ENCODE measurements at places on chromosomes 4 and X.

GRCh38 chr4:110009550-110009949 lies 96.9 kb downstream of the EGF start:
- H3K27ac ChIP-seq = no peak overlapping the region
- DNase-seq = no peak
- H3K36me3 ChIP-seq = no peaks in the 10 kb centered on the region
- no peak overlapping the region for H3K4me3 ChIP-seq

- no peak overlapping the region for H3K4me3 ChIP-seq
- no peak for DNase-seq
- no peaks in the 10 kb centered on the region for H3K36me3 ChIP-seq
- no peaks in the 10 kb centered on the region for H3K4me1 ChIP-seq
These were observed 1887.7 kb upstream of the PCDH7 start for GRCh38 chr4:28832444-28832843.

DNA sequence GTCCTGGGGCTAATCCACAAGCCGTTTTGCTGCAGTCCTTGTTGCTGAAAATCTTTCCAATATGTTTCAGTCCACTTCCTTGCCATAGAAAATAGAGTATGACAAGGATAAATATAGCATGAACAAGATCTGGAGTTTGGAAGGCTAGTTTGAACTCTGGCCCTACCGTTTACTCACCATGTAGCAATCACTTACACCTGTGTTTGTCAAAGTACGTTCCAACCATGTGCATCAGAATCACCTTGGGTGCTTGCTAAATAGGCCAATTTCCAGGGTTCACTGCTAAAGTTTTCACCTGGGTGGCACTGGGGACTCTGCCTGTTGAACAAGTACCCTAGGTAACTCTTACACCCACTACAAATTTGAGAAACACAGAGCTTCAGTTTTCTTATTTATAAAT lies 188.9 kb downstream of the ENOX2 start:
- H3K27ac ChIP-seq = no peak overlapping the region
- no peak for DNase-seq
- H3K27me3 ChIP-seq = no peaks in the 10 kb centered on the region
- no peaks in the 10 kb centered on the region for H3K4me1 ChIP-seq
- no peak overlapping the region for H3K4me3 ChIP-seq

GRCh38 chr4:124018383-124019317 lies 622.1 kb downstream of the SPRY1 start:
- no peak overlapping the region for H3K27ac ChIP-seq
- no peaks in the 10 kb centered on the region for H3K36me3 ChIP-seq
- H3K4me3 ChIP-seq = no peak overlapping the region
- DNase-seq = no peak
- no peaks in the 10 kb centered on the region for H3K27me3 ChIP-seq

DNA sequence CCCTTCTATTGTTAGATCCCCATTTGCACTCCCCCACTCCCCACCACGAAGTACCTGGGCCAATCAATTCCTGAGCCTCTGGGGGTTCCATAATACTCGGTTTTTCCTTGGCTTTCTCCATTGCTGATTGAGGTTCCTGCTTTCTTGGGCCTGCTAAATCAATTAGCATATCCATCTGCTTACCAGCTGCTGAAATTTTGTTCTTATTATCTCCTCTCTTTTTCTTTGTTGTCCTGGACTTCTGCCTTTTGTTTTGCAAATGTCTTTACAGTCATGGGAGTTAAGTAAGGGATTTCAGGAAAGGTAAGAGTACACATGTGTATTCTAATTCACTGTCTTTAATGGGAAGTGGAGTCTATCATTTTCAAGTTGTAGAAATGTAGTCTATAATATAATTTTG lies 222.2 kb downstream of the MID1 start:
- H3K36me3 ChIP-seq = no peaks in the 10 kb centered on the region
- no peak overlapping the region for H3K4me3 ChIP-seq
- no peak for DNase-seq
- no peaks in the 10 kb centered on the region for H3K4me1 ChIP-seq
- H3K27ac ChIP-seq = no peak overlapping the region
- H3K27me3 ChIP-seq = no peaks in the 10 kb centered on the region

DNA sequence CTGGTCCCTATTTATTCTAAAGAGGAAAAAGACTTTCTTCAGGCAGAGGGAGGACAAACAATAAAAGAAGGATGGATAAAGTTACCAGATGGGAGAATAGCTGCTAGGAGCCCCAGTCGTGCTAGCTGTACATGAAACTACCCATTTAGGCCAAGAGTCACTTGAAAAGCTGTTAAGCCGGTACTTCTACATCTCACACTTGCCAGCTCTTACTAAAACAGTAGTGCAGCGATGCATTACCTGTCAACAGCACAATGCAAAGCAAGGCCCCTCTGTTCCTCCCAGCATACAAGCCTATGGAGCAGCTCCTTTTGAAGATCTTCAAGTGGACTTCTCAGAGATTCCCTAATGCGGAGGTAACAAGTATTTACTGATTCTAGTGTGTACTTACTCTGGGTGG lies 1138.8 kb downstream of the ARAP2 start:
- no peaks in the 10 kb centered on the region for H3K36me3 ChIP-seq
- H3K4me1 ChIP-seq = no peaks in the 10 kb centered on the region
- no peak for DNase-seq
- H3K27ac ChIP-seq = no peak overlapping the region
- H3K27me3 ChIP-seq = no peaks in the 10 kb centered on the region

GRCh38 chrX:131677655-131678628 lies 134.1 kb downstream of the OR13H1 start:
- no peak overlapping the region for H3K4me3 ChIP-seq
- H3K27me3 ChIP-seq = no peaks in the 10 kb centered on the region
- no peaks in the 10 kb centered on the region for H3K36me3 ChIP-seq
- peaks cover 2% of the 10 kb centered on the region for H3K4me1 ChIP-seq
- no peak overlapping the region for H3K27ac ChIP-seq

- H3K36me3 ChIP-seq = no peaks in the 10 kb centered on the region
- H3K27me3 ChIP-seq = no peaks in the 10 kb centered on the region
- no peak overlapping the region for H3K4me3 ChIP-seq
- no peak overlapping the region for H3K27ac ChIP-seq
- H3K4me1 ChIP-seq = peaks cover 2% of the 10 kb centered on the region
- DNase-seq = no peak
These were observed 34.1 kb downstream of the CNKSR2 start for GRCh38 chrX:21408307-21408706.

- no peaks in the 10 kb centered on the region for H3K4me1 ChIP-seq
- peaks cover 17% of the 10 kb centered on the region for H3K27me3 ChIP-seq
- H3K36me3 ChIP-seq = no peaks in the 10 kb centered on the region
- no peak for DNase-seq
- H3K4me3 ChIP-seq = no peak overlapping the region
These were observed 20.2 kb downstream of the TRPC5OS start for GRCh38 chrX:111896148-111896547.

Measured in T-helper 17 cell (primary cell).